CD4-positive, alpha-beta T cell treated with Interleukin-10 for 1 hour (primary cell): ENCODE measurements at places on chromosomes 2 and 18.

- DNase-seq, result no peak
Observed at GRCh38 chr18:59021500-59021899, 118.2 kb upstream of the SEC11C start.

GRCh38 chr2:118599141-118599540 lies 248.3 kb downstream of the EN1 start:
- DNase-seq, result no peak

DNA sequence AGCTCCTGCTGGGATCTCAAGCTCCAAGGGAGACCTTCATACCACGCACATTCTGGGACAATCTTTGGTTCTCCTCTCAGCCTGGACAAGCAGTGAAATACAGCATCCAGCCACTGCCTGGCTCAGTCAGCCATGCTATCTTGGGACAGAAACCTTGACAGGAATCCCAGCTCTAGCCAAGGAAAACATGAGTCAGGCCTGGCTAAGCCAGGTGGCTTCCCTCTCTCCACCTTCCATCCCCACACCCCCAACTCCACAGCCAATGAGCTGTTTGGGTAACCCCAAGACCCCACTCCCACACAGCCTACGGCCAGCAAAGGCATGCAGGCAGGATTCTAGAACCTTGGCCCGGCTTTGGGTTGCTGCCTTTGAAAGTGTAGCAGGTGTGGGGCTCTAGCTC lies 64.9 kb downstream of the MCFD2 start:
- DNase-seq, result no peak

- no peak for DNase-seq
Observed at GRCh38 chr2:218582076-218582475, 13.4 kb downstream of the CNOT9 start.

GRCh38 chr18:4831127-4831526 lies 365.9 kb downstream of the AKAIN1 start:
- no peak for DNase-seq

DNA sequence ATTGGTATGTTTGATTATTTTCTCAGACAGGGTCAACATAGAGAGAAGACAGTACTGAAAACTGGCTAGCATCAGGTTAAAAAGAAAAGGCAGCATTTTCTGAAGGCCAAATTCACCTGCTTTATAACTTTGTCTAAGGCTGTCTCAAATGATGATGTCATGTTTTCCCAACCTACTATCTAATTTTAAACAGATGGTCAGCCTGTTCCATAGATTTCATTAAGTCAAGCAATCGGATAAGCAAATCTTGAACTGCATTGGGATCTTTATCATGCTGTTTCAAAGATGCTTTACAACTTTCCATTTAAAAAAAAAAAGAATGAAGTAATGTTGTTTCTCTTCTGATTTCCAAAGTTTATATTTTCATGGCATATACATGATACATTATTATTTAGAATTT lies 56.3 kb upstream of the SPOPL start:
- no peak for DNase-seq

DNA sequence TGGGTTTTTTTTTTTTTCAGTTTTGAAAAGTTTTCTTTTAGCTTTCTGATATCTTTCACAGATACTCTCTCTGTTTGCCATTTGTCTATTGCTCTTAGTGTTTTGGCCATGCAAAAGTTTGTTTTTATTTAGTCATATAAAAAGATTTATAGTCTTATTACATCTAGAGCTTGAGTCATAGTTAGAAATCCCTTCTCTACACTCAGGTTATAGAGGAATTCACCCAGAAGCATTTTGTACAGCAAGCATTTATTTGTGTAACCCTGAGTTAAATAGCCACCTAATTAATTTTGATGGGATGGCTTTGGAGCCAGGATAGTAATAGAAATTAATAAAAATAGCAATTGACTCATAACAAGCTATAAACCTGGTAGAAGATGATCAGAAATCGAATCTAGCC lies 35.6 kb downstream of the ACTR2 start:
- no peak for DNase-seq

DNA sequence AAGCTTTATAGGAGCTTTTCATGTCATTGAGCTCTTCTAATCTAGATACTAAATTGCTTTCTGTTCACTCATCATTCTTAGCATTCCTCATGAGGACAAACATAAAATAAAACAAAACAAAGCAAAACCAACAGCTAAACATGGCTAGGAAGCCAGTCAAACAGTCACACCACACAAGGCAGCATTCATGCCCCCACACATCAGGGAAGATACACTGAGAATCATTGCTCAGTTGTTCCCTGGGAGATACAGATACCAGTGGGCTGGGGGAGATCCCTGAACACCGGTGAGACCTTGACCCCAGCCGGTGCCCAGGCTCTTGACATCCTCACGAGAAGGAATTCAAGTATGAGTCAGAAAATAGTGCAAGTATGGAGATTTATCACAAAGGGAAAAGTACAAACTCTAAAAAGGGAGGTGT lies 177.9 kb upstream of the ARL4C start:
- DNase-seq, result no peak

DNA sequence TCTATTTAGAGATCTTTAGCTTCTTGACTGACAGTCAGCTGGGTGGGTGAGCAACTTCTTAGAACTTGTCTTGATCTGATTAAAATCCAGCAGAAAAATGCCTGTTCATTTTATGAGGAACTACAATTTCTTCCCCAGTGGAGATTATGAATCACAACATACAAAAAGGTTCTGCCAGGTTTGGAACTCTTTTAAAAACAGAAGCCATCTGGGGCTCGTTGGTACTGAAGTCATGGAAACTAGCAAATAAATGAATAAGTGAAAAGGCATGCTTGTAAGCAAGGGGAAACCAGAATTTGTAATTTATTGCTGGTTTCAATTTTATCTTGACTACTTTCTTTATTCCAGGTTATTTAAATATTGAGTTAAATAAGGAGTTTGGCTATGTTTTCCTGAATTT lies 767.4 kb downstream of the MBD2 start:
- DNase-seq, result no peak

DNA sequence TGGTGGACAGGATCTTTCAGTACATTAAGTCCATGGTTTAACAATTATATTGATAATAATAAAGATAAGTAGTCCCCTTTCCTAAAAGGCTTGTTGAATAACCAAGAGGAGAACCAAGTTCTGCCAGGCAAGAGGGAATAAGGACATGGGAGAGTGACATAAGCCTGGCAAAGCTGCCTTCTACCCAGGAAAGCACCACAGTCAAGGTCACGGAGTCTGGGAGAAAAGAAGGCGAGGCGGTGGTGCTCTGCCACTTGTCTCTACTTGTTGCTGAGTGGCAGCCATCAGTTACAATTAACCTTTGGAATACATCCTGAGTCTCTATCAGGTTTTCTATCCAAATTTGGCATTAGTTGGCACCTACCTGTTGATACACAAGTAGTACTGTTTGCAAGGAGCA lies 101.7 kb upstream of the GATA6 start:
- DNase-seq, result no peak

- DNase-seq, result no peak
Observed at GRCh38 chr2:214995409-214995808, 143.0 kb downstream of the ABCA12 start.

GRCh38 chr2:73343992-73344391 lies 41.6 kb upstream of the ALMS1 start:
- no peak for DNase-seq

- no peak for DNase-seq
Observed at GRCh38 chr2:202378001-202378400, 1.9 kb downstream of the BMPR2 start.

- DNase-seq, result no peak
Observed at GRCh38 chr2:58514252-58514651, 273.1 kb upstream of the FANCL start.

DNA sequence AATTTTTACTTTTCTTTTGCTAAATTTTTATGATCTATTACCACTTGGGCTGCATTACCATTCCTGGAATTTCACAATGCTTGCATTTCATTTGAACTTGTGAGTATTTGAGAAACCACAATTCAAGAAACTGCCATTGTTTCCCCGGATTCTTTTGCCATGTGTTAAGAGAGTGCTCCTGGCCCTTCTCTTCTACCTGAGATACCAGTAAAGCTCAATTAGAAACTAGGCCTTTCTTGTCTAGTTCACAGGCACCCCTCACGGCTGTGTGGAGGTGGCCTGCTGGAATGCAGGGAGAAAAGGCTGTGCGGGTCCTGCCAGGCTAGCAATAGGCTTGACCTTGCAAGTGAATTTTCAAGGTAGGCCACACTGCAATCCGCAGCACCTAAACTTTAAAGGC lies 40.8 kb downstream of the ZEB2 start:
- DNase-seq, result no peak

GRCh38 chr2:65350651-65351056 lies 81.7 kb downstream of the SPRED2 start:
- no peak for DNase-seq

DNA sequence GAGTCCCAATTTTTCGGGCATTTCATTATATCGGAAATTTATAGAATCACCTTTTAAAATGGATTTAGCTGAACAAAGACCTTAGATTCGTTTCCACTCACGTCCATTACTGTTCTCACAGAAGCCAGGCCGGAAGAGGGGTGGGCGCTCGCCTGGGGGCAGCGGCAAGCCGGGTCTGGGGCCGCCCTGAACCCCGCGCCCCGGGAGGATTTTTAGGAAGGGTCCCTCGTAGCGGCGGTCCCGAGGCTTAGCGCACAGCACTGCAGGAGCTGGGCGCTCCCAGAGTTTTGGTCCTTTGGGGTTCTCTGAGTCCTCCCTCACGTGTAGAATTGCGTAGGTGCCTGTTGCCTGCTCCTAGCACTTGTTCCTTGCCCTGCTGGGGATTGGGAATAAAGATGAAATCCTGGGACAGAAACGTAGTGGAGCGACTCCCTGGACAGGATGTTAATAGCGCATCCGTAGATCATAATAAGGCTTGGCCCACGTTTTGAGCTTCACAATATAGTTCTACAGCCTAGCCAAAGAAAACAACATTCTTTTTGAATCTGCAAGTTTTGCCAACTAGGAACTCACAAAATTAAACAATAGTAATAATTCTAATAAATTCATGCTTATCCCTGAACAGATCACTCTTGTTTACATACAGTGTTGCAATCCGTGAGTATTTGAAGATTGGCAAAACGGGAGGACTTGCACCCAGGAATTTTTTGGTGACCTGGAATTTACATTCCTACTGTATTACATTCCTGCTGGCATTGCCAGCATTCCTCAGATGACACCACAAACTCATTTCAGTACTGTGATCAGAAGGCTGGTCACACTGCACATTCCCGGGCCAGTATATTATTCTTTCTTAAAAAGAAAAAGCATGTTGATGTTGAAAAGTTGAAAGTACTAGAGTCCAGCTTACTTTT lies 875 bp downstream of the C18orf63 start:
- DNase-seq, result no peak

DNA sequence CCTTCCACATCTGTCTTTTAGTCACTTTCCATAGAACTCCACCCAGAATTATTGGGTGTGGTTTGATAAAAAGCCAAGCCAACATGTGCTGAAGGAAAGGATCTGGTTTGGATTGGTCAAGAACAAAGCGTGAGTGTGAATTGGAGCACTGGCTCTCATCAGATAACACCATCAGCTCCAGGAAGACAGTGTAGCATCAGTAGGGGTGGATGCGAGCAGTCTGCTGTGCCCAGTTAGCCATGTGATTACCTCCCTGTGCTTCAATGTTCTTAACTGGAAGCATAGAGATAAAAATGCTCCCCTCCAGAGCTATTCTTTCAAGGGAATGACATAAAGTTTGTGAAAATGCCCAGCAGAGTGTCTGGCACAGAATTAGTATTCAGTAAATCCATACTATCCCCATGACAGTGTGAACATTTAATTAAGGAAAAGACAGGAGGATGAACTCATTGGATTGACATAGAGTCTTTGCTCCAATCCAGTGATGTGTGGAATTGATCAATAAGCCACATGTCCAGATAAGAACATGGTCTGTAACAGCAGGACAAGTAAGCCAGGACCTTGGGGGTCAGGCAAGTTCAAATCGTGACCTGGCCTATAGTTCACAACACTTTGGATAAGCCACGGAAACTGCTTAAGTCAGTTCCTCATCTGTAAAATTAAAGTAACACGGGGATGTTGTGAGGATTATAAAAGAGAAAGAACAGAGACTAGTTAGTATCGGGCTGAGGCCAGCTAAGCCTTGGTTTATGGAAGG lies 68.0 kb downstream of the FAM124B start:
- DNase-seq, result no peak

- no peak for DNase-seq
Observed at GRCh38 chr18:21439431-21439846, 161.1 kb downstream of the ESCO1 start.

DNA sequence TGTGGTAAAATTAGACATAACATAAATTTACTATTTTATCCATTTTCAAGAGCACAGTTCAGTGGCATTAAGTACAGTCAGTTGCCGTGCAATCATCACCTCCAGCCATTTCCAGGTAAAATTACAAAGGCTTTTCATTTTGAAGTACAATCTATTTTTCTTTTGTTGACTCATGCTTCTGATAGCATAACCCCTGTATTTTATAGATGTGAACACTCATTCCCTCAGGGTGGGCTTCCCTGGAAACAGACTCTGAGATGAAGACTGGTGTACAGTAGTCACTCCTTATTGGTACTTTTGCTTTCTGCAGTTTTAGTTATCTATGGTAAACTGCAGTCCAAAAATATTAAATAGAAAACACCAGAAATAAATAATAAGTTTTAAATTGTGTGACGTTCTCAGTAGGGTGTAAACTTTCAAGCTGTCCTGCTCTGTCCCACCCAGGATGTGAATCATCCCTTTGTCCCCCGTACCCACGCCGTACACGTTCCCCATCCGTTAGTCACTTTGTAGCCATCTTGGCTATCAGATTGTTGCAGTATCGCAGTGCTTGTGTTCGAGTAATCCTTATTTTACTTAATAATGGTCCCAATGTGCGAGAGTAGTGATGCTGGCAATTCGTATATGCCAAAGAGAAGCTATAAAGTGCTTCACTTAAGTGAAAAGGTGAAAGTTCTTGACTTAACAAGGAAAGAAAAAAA lies 41.1 kb upstream of the NAB1 start:
- DNase-seq, result no peak

DNA sequence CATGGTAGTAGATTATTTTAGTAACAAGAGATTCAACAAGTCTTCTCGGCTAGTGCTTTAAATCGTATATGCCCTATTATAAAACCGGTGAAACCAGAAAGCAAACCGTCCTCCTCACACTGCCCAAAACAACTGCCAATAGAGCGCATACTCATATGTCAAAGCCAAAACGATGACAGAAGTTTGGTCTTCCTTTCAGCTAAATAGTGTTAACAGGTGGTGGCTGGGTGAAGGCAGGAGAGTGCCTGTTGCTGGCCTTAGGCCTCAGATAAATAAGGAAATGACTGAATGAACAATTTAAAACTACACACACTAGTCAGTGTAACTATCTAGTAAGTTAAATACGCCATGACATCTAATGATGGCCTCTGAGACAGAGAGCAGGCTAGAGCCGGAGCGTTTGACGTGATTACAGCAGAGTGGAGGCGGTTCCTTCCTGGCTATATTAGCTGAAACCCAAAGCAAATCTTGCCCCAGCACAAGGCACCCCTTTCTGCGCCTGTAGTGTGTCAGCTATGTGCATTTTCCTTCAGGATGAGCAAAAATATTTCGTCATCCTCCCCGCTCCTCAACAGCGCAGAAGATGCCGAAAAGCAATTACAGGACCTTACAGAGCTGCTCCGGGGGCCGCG lies 1.6 kb downstream of the LONRF2 start:
- DNase-seq, result no peak
